Cardiac muscle cell (in vitro differentiated cells and primary cell): ENCODE measurements at places on chromosomes 5 and 9. TPM values are rescaled to one million over a fixed set of nuclear protein-coding genes. Genes with fewer than 3 reads are reported as not detected.

IDNK gene
- polyA plus RNA-seq, result 6.0 and 12.3 TPM in 2 replicates

HMMR gene
- polyA plus RNA-seq, result 7.8 and 36.2 TPM in 2 replicates

NPR2 gene
- 13.2 and 16.2 TPM in 2 replicates for polyA plus RNA-seq

UIMC1 gene
- 22.3 and 25.3 TPM in 2 replicates for polyA plus RNA-seq

NUTM2G gene
- polyA plus RNA-seq, result 0.40 and 0.91 TPM in 2 replicates

PCDHGB5 gene
- polyA plus RNA-seq, result 0.66 TPM in 1 of 2 replicates, not detected in the other

MYOZ3 gene
- polyA plus RNA-seq, result 10.7 and 13.8 TPM in 2 replicates

NR6A1 gene
- 3.2 and 5.8 TPM in 2 replicates for polyA plus RNA-seq

PCDHAC2 gene
- polyA plus RNA-seq, result 18.5 and 18.9 TPM in 2 replicates

SLC27A6 gene
- 53.8 and 91.0 TPM in 2 replicates for polyA plus RNA-seq

FOXD4L5 gene
- polyA plus RNA-seq, result 0.20 TPM in 1 of 2 replicates, not detected in the other

GRCh38 chr5:131328536-131329285 is 64.9 kb downstream of the CDC42SE2 start:
- DNase-seq, result peak; percentile 28

- no peak for DNase-seq
Observed at GRCh38 chr9:115093520-115093919, 24.4 kb downstream of the TNC start.

- peak; percentile 62 for DNase-seq
Observed at GRCh38 chr9:101463397-101463796, 27.8 kb upstream of the ALDOB start.

DNA sequence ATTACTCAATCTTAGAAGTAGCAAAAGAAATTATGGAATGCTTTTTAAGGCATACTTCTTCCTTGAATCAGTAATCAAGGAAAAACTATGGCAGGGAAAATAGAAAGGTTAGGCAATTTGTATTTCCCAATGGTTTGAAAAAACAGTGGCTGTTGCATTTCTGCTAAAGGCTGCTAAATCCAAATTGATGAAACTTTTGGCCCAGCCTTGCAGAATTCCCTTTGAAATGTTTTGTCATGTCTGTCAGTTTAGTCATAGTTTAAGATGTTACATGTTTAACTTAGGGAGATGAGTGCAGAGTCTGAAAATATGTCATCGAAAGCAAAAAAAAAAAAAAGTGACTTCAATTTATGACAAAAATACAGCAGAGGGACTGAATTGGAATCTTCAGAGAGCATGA is 878.9 kb upstream of the WWC1 start:
- DNase-seq, result no peak

DNA sequence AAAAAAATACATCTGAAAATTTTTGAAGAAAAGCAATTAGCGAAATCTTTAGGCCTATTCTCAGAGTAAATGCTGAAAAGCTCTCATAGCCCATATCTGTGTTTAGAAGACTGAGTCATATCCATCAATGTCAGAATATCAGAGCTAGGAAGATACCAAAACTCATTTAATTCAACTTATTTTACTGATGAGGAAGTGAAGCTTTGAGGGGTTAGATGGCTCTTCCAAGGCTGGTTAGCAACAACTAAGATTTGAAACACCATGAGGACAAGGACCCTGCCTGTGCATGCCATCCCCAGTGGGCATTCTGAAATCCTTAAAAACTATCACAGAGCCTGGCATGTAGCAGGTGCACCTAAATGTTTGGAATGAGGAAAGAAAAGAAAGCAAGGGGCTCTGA is 2.5 kb downstream of the FREM1 start:
- DNase-seq, result no peak

- peak; percentile 87 for DNase-seq
Observed at GRCh38 chr5:76641514-76642120, 18.4 kb upstream of the F2RL2 start.

DNA sequence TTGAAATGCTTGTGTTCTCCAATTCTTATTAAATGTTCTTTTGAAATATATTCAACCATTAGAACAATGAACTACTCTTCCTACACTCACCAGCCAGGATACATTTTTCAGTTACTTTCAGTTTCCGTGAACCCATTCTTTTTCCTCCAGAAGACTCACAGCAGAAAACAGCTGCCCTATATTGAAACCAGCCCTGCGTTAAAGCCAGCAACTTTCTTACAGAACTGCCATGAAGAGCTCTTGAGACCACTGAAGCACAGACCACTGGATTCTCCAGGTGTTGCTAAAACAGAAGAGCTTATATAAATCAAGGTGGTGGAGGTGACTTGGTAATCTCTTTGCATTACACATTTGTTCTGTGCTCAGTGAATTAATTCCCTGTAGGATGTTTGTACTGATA is 365.9 kb upstream of the C9orf72 start:
- no peak for DNase-seq

- no peak for DNase-seq
Observed at GRCh38 chr5:121500310-121500709, 351.4 kb upstream of the FTMT start.

DNA sequence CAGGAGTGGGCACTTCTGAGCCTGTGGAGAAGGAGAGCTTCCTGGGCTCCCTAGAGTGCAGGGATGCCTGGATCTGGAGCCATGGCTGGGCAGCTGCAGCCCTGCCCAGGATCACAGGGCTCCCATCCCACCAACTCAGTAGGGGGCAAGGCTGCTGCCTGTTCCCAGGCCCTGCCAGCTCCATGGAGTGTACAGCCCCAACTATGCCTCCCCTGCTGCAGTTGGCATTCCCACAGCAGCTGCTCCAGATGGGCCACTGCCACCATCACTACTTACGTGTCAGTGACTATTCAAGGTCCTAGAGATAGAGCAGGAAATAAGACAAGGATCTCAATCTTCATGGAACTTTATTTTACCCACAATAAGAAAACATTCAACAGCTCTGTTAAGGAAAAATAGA is 107.1 kb upstream of the TNPO1 start:
- DNase-seq, result no peak

DNA sequence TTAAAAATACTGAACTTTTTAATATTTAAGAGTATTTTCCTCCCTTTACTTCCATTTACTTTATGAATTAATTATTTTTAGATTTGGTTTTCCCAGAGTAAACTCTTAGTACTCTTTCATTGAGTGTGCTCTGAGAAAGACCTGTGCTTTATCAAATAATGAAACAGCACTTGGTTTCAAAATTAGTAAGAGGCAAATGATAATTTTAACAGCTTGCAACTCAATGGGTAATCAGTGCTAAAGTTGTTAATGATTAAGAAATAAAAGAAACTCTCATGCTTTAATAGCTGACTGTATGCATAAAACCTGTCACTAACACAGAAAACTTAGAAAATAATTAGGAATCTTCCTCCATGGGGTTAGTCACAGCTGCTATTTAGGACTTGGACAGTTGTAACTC is 244.4 kb downstream of the RFX3 start:
- no peak for DNase-seq

DNA sequence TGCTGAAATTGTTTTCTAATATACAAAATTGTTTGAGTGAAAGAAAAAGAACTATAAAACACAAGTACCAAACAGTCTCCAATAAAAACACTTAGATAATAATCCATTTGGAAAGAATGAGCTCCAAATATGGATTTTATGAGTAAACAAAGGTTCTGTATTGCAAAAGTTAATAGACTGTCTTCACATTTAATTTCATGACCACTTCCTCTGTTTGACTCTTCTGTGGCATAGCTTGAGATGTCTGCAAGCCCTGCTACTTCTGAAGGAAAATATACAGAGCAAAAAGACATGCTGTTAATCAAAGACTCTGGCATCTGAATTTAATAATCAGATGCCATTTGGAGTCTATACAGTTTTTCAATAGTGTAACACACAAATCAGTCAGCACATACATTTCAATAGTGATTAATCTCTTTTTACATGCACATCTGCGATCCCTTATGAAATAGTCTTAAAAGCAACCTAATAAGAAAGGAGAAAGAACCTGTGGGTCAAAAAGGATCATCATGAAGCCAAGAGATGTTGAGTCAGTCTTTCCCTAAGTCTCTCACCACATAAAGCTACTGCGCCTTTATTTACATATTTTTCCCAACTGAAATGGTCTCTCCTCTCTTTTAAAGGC is 165.4 kb upstream of the LHFPL2 start:
- DNase-seq, result no peak

- DNase-seq, result no peak
Observed at GRCh38 chr5:95178046-95178651, 106.7 kb downstream of the MCTP1 start.

GRCh38 chr5:135269199-135269598 is 129.8 kb downstream of the MACROH2A1 start:
- DNase-seq, result no peak

- DNase-seq, result no peak
Observed at GRCh38 chr5:54388811-54389210, 66.7 kb upstream of the HSPB3 start.

GRCh38 chr5:109757490-109757889 is 67.8 kb downstream of the MAN2A1 start:
- no peak for DNase-seq

DNA sequence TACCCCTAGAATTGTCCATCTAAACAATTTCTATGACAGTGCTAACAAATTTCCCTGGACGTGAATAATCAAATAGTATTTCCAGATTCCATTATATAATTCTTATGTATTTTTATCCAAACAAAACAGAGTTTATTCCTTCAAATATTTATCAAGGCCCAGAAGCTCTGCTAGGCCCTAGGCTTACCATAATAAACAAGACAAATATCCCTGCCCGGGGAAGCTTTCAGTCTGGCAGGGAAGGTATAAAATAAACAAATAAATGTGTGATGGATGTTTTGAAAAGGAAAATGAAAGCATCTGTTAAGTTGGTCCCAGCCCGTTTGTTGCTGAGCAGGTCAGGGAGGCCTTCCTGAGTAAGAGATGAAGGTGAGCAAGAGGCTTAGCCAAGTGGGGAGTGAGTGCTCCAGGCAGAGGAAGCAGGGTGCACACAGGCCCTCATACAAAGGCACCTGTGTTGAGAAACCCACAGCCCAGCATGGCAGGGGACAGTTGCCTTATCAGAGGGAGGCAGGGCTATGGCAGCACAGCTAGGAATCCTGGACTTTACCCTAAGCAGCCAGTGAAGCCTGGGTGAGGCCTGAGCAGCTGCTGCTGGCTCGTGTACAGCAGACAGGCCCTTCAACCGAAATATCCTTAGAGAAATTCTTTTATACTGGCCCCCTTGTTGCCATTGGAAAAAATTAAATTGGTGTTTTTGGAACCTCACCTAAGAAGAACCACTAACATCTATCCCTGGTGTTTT is 7.7 kb upstream of the SLC35D2 start:
- DNase-seq, result no peak

DNA sequence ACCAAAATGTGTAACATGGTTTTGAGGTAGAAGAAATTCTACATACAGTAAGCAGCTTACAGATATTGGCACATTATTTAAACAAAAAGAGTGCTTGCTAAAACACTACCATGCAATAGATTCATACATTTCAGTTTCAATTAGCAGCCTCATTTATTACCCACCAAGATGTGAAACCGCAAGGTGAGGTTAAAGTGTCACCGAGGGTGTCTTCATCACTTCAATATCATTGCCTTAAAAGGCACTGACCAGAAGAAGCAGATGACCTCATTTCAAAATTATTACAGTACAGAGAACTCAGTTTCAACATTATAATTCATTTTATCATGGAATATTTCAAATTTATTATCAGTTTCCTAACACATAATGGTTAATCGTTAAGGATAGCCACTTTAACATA is 302.2 kb downstream of the ISL1 start:
- DNase-seq, result no peak

DNA sequence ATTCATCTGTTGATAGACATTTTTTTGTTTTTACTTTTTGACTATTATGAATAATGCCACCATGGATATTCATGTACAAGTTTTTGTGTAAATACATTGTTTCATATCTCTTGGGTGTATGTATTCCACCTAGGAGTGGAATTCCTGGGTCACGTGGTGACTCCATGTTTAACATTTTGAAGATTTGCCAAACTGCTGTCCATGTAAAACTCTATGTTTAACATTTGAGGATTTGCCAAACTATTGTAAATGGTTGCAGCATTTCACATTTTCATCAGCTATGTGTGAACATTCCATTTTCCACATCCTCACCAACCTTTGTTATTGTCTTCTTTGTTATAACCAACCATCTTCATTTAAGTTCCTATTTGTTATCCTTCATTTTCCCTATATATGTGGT is 12.2 kb downstream of the TMEFF1 start:
- no peak for DNase-seq

GRCh38 chr5:115460472-115460871 is 84.1 kb downstream of the FEM1C start:
- DNase-seq, result peak; percentile 55
